ENCODE measurements at places on chromosomes 2 and 18.
A peak's percentile ranks its signal among the peaks of the same experiment; 100 is the strongest.

DNA sequence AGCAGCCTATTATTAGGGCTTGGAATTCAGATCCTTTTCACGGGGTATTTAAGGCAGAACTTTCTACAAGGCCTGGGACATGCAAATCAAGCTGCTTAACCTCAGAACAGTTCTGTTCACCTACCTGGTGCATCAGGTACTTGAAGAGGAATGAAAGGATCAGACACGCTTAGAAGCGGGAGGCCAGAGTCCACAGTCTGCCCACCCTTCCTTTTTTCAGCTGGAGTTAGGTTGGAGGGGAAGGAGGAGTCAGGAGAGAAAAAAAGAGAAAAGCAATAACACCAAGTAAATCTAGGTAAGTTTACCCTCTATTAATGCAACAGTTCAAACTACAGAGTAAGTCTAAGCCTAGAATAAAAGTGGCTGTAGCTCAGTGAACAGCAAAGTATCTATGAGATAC is 58.6 kb upstream of the NFU1 start:
- DNase-seq: no peak

DNA sequence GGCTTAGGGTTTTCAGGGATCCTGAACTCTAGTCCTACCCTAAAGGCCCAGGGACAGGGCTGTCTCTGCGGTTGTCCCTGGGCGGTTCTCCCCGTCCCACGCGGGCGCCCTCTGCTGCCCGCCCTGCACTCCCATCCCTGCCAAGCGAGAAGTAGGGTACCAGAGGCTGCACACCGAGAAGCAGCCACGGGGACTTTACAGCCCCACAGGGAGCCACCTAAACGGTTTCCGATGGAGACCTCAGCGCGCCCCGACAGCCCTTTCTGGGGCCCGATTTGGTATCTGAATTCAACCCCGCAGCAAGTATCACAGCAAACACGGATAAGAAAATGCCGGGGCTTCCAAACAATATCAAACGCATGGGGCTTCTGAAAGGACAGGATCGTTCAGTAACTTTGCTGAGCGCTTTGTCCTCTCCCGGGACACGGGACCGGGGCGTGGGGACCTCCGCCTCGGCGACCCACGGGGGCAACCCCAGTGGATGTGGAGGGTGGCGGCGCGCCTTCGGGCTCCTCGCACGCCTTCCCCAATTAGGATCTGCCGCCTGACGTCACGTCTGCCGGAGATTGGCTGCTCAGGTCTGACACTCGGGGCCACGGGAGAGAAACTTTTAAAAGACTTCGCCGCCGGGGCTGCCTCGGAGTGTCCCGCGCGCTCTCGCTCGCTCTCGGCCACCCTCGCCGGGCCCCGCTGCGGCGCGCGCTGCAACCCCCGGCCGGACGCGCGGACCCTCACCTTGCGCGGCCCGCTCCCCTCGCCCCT is at the start of gene LTBP1:
Gene LTBP1, plus strand, starts transcription at position 640 of the 762 bp plus-strand sequence. CDS start 372 bp downstream, outside the sequence.
- DNase-seq: peak; percentile 55

DNA sequence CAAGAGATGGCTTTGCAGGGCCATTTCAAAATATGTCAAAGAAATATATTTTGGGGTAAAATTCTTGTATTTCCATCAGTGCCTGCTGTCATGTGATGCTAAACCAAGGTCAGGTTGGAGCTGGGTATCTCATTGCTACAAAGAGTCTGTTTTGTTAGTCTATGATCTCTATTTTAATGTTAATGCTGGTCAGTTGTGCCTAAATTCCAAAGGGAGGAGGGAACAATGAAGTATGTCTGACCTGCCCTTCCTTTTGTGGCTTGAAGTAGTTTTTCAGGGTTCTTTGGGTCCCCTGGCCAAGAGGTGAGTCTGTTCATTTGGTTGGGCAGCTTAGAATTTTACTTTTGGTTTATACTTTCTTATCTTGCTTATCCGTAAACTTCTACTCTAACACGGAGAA is 61.6 kb upstream of the DYNAP start:
- no peak for DNase-seq

DNA sequence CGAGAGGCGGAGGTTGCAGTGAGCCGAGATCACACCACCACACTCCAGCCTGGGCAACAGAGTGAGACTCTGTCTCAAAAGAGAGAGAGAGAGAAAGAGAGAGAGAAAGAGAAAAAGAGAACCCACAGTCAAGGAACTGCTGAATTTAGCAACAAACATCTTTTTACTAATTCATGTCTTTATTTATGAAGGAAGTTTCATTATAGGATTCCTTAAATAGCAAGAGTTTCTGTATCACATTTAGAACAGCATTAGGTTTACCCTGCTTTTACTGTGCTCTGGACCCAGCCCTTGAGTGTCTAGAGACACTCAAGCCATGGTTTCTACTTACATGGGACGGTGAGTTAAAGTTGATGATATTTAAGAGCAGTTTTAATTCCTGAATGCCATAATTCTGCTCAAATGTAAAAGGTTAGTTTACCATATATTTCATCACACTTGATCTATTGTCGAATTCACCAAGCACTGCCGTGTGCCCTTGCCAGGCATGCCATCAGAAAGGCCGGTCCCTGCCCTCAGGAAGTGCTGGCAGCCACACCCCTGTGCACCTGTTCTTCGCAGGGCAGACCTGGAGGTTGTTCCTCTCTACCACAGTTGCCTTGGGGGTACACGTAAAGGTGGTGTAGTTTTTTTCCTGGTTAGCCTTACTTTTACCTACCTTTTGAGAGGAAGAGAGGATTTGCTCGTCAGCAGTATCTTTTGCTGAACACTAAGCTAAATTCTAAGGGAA is 153.3 kb downstream of the LDLRAD4 start:
- peak; percentile 33 for DNase-seq

- no peak for DNase-seq
Observed at GRCh38 chr2:168365094-168365621, 90.9 kb upstream of the CERS6 start.

GRCh38 chr2:230498506-230499107 is 82.6 kb downstream of the SP100 start:
- no peak for DNase-seq

DNA sequence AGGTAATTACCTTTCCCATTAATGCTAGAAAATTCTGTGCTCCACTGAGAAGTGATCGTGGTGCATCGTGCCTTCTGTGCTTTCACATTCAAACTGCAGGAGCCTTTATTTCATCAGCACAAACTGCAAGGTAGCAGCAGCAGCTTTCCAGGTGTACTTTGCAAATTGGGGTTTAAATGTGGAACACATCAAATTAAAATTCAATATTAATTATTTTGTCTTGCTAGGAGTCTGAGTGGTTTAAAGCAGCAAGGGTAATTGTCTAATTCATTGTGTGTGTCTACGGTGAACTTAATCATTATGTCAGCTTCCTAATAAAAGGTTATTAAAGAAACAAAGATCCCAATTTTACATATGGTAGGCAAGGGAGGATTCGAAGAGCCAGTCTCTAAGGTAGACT is 180.8 kb upstream of the ATP5MC3 start:
- no peak for DNase-seq

DNA sequence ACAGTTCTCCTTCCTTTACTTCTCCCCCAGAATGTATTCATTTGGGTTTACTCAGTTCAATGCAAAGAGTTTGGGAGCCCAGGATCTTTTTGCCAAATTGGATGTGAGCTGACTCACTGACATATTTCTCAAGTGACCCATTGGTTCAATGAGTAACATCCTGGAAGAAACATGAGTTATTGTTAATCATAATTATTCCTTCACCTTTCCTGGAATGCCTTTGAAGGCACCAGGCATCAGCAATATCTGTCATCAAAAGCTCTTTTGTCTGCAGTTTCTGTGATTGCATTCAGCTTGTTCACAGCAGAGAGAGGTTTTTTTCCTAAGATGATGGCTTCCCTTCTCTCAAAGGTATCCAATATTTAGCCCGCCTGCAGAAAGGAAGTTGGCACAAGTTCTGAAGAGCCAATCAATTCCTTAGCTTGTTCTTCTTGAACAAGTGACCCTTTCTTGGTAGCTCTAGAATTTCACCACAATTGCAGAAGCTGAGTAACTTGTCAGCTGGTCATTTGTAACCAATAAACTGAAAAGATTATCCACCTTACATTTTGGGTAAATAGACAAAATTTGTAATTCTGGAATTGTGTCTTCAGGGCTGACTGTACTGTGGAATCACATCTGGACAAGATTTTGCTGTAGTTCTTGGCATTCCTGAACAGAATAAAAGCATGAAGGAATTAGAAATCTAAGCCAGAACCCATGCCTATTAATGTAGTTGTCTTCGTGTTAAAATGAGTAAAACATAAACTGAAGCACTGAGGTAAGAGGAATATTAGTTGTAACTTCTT is 72.2 kb upstream of the TMEM17 start:
- no peak for DNase-seq

- no peak for DNase-seq
Observed at GRCh38 chr2:130832296-130832940, 4.3 kb upstream of the ARHGEF4 start.

- DNase-seq: no peak
Observed at GRCh38 chr2:8053216-8053615, 628.6 kb upstream of the ID2 start.

- no peak for DNase-seq
Observed at GRCh38 chr2:176934131-176934530, 278.5 kb upstream of the HNRNPA3 start.
